ENCODE measurements at places on chromosomes 12 and 14.
A peak's percentile ranks its signal among the peaks of the same experiment; 100 is the strongest.

GRCh38 chr12:76495556-76495955 is 64.0 kb downstream of the OSBPL8 start:
- no peak for DNase-seq

DNA sequence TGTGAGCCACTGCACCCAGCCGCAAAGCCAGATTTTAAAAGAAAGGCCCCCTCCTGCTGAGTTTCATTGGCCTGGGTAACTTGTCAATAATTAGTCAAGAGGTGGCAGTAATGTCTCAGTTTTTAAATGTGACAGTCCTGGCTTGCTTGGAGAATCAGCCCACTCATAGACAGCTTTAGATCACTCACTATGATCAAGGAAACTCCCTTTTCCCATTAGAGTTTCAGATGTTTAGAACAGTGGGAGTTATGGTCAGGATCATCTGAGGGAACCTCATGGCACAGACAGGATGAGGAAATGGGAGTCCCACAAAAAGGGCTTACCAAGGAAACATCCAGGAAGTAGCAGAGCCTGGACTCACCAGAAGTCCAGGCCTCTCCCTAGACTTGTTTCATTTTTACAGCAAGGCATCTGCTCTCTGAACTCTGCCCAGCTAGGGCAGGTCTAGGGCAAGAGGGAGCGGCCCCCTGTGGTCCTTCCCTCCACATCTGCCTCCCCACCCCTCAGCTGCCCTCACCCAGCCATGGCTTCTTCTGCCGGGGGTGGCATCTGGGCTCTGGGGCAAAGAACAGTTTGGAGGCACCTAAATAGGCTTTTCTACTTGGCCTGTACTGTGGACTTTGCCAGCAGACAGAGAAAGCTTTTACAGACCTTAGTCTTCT is 11.2 kb downstream of the BCL2L14 start:
- DNase-seq: no peak

- DNase-seq: no peak
These were observed 43.7 kb upstream of the TRHDE start for GRCh38 chr12:72228424-72228823.

DNA sequence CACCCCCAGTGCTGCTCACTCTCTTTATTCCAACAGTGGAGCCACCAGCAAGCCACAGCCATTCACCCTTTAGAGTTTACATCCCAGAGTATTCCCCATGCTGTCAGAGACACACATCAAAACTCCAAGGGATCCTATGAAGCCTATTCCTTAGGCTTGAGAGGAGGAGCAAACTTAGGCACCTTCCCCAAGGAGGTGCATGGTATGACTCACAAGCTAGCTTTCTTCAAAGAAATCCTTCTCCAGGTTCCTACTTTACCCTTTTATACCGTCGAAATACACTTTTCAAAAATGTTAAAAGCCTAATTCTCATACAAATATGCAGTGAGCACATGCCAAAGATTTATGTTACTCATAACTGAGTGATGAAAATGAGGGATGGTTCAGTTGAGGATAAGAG is 175.4 kb downstream of the ETNK1 start:
- no peak for DNase-seq

DNA sequence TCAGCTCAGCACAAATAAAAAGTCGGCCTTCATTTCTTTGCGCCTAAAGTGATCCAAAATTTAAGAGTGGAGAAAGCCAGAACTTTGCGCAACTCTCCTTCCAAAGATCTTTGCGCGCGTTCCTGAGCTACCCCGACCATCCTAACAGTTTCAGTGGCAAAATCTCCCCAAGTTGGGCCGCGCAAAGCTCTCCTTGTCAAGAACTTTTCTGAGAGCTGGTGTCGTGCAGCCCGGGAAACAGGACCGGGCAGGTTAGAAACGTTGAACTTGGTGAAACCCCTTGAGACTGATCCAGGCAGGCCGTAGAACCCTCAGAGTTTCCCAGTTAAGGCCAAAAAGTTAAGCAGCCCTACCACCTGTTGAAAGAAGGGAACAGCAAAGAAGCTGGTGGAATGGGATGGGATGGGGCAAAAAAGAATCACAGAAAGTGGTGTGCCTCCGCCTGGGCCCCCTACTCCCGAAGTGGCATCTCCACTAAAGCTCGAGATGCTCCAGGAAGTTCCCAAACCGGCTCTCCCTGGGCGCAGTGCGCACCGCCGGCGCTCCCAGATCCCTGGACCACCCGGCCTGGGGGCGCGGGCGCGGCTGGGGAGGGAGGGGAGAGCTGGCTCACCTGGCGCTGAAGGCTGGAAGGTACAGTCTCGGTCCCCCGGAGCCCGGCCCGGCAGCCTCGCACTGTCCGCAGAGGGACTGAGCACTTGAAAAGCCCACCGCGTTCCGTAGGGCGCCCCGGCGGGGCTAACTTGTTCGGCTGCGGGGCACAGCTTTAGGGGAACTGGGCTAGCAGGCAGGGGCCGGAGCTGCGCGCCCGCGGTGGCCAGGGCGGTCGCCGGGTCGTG is 768 bp downstream of the DBX2 start:
- DNase-seq: no peak

GRCh38 chr12:89138048-89138852 is 214.1 kb downstream of the DUSP6 start:
- DNase-seq: no peak

GRCh38 chr14:104697892-104698583 is 8.6 kb downstream of the INF2 start:
- no peak for DNase-seq

GRCh38 chr12:52383331-52383730 is 2.1 kb downstream of the KRT84 start:
- DNase-seq: no peak

DNA sequence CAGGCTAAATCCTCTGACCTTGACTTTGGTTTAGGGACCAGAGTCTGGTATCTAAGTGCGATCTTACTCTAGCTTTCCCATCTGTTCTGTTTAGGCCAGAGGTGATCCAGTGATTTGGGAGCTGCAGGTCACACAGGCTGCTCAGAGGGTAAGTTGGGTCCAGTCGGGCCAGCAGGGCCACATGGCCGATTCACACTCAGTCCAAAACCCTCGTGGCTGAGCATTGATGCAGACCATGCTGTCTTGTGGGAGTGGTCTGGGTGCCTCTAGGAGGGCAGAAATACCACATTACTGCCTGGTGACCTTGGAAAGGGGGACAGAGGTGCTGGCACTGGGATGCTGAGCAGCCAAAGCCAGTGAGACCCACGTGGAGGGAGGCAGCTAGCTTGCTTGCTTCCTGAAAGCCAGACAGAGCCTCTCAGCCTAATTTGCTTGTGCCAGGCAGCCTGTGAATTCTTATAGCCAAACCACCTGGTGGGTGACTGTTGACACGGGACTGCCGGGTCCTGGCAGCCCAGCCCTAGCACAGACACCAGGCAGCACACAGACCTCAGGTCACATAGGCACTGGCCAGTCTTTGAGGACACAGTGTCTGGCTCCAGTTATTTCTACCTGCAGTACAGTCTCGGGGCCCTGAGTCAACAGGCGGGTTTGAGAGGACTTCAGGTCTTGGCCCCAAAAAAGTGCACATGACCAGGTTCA is 31.7 kb downstream of the ESRRB start:
- no peak for DNase-seq

DNA sequence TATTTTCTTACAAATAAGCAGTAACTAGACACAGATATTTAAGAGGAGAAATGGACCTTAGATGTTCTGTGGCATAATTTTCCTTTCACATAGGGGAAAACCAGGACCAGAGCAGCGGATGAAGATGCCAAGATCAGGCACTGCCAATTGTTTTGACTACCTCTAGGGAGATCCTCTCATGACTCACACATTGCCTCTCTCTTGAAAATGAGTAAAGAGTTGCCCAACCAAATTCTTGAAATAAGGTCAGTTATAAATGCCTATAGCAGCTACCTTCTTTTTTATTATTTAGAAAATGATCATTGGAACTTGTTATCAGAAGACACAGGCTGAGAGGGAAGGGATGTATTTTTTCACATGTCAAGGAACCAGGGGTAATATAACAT is 263.4 kb upstream of the PLEKHG7 start:
- no peak for DNase-seq

GRCh38 chr14:22976620-22977433 is 5.5 kb downstream of the AJUBA start:
- DNase-seq: no peak

- DNase-seq: no peak
These were observed 243.0 kb upstream of the PDE3A start for GRCh38 chr12:20125276-20125798.

DNA sequence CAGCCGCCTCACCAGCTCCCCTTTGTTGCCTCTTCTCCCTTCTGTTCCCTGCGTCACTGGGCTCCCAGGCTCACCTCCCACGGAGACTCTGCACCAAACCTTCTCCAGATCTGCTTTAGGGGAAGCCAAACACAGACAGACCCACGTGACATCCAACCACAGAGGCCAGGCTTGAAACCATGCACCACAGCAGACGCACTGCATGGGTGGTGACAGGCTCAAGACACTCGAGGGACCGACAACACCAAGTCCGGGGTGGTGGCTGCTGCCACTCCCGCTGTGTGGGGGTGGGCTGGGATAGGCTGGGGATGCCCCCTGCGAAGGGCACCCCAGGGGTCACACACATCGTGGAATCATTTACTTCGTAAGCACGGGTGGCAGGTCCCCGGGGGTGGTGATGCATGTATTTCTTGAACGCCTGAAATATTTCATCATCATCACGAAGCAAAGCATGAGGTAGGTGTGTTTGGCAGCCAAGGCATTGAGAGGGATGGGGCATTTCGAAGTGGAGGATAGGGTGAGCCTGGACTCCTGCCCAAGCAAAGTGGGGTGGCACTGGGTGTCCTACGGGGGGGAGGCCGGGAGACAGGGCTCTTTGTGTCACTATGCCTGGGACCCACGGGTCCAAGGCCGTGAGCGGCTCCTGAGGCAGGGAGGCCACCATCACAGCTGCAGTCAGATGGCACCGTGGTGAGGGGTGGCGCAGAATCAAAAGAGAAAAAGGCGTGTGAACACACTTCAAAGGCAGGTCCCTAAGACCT is 66.8 kb upstream of the RFLNA start:
- no peak for DNase-seq

DNA sequence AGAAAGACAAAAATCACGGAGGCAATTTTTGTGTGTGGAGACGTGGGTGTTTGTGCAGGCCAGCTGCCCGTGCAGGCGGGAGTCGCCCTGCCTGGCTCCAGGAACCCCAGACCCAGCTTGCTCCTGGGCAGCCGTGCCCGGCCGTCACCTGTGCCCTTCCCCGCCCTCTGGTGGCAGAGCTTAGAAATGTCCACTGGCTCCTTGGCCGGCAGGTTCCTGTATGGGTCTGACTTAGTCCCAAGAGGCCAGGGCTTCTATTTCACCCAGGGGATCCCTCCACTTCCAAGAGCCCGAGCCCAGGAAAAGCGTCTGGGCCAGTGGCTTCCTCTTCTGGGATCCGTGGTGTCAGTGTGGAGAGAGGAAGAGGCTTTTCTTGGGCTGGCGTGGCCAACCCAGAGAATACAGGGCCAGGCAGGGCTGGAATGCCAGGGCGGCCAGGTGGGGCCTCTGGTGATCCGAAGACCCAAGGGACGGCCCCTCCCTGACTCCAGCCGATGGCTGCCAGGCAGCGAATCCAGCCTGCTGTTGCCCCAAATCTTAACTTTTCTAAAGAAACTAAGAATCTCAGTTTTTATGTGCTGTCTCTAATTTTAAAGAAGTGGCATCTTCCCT is 120.9 kb downstream of the TMEM132C start:
- DNase-seq: peak; percentile 17

GRCh38 chr14:105093431-105094192 is 28.4 kb upstream of the GPR132 start:
- peak; percentile 76 for DNase-seq

DNA sequence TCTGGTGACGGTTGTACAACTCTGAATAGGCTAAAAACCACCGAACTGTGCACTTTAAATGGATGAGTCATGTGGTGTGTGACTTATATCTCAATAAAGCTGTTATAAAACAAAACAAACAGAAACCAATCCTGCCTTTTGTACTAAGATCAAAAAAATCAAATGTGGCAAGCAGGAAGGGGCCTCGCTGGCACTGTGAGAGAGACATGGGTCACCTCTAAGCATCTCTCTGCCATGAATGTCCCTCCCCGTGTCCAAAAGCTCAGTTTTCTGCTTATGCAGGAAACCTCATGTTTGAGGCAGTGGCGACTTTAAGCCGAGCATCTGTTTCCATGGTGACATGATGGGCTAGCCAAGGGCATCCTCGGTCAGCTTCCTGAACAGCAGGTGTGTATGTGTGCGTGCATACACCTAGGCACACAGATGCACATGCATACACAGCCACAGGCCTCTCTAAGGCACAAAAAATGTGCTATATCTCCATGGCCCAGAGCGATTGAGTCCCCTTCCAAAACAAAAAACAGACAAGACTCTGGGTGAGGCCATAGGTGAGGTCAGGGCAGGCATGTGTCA is 44.4 kb downstream of the ARL6IP4 start:
- DNase-seq: peak; percentile 19

DNA sequence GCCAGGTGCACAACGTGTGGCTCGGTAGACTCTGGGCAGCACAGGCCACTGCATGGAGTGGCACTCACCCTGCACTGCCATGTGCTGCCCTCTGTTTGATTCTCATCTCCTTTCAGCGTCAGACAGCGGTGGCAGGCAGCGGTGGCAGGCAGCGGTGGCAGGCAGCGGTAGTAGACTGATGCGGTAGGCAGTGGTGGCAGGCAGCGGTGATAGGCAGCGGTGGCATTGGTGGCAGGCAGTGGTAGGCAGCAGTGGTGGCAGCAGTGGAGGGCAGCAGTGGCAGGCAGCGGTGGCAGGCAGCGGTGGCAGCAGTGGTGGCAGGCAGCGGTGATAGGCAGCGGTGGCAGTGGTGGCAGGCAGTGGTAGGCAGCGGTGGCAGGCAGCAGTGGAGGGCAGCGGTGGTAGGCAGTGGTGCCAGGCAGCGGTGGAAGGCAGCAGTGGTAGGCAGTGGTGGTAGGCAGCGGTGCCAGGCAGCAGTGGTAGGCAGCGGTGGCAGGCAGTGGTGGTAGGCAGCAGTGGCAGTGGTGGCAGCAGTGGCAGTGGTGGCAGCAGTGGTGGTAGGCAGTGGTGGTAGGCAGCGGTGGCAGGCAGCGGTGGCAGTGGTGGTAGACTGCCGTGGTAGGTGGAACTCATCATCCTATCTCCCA is 6.0 kb upstream of the MEG3 start:
- DNase-seq: no peak

- no peak for DNase-seq
These were observed 31.2 kb upstream of the OAS1 start for GRCh38 chr12:112875608-112876007.

DNA sequence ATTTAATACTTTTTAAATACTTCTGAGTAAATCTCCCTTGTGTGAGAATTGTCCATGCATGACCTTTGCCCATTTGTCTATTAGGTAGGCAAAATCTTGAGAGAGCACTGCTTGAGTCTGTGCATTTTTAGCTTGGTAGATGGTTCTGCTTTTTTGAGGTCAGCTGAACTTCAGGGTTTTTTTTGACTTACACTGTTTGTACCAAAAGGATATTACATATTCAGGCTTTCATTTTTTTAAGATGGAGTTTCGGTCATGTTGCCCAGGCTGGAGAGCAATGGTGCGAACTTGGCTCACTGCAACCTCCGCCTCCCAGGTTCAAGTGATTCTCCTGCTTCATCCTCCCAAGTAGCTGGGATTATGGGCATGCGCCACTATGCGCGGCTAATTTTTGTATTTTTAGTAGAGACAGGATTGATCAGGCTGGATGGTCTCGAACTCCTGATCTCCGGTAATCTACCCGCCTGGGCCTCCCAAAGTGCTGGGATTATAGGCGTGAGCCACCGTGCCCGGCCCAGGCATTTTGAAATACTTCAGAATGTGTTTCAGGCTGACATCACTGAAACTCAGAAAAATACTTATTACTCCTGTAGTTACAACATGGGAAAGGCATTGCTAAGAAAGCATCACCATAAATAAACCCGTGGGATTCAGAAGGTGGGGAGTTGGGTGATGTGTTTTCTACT is 11.1 kb downstream of the RASSF3 start:
- DNase-seq: no peak
